ENCODE measurements at places on chromosomes 7 and 10.

GRCh38 chr7:72278550-72278949, 133.6 kb downstream of the CALN1 start:
- DNase-seq, result no peak

GRCh38 chr10:62815381-62816075, 638 bp downstream of the EGR2 start:
- DNase-seq, result no peak

- DNase-seq, result no peak
Observed at GRCh38 chr10:27540672-27541071, 36.6 kb downstream of the RAB18 start.

GRCh38 chr10:58210160-58210559, 57.5 kb downstream of the IPMK start:
- no peak for DNase-seq

DNA sequence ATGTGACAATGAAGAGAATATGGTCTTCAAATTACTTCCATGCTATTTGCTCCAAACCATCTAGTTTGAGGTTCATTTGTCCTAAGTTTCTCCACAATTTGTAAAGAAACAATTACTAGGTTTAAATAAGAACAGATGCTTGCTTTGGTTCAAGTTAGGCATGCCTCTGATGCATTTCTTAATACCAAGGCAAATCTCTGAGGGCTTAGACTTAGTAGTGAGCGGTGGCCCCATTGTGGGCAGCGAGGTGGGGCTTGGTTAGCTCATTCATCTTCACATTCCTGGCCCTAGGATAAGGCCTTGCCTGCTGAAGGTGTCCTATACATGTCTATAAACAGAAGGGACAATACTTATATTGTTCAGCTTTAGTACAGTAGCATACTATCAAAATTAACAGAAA, 52.4 kb upstream of the RHEB start:
- DNase-seq, result no peak

GRCh38 chr10:86692023-86692514, 23.8 kb downstream of the LDB3 start:
- no peak for DNase-seq

GRCh38 chr10:112634096-112634830, 187.2 kb downstream of the VTI1A start:
- no peak for DNase-seq

DNA sequence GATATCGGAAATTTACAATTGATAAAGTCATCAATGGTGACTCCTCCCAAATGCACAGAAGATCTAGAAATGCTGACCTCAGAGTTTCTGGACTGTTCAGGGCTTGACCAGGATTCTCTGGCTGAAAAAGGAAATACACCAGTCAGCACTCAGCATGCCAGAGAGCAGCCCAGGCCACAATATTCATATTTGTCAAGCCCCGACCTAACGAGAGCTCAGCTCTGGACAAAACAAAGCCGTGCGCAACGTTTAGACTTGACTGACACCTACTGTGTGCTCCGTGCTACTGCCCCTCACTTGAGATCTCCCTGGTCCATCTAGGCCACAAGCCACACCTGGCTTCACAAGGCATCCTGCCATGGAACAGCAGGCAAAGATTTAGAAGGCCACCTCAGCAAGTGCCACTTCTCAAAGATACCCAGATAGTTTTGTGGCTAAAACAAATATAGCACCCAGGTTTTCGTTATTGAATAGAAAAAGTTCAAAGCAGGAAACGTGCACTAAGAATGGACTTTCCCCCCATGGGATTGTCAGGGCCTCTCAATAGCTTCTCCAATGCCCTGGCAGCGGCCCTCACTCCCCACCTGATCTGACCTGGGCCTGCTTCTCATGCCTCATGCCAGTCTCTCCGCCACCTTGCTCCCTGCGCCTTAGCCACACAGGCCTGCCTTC, 218.3 kb downstream of the FAM107B start:
- DNase-seq, result no peak

DNA sequence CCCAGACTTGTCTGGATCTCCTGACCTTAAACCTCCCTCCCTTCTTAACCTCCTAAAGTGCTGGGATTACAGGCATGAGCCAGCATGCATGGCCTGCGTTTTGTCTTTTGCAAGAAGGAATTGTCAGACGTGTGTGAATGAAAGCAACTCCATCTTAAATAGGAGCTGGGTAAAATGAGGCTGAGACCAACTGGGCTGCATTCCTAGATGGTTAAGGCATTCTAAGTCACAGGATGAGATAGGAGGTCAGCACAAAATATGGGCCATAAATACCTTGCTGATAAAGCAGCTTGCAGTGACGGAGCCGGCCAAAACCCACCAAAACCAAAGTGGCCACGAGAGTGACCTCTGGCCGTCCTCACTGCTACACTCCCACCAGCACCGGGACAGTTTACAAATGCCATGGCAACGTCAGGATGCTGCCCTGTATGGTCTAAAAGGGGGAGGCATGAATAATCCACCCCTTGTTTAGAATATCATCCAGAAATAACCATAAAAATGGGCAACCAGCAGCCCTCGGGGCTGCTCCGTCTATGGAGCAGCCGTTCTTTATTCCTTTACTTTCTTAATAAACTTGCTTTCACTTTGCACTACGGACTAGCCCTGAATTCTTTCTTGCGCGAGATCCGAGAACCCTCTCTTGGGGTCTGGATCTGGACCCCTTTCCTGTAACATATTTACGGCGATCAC, 41.2 kb upstream of the SDK1 start:
- no peak for DNase-seq

- no peak for DNase-seq
Observed at GRCh38 chr7:55244006-55244745, 121.0 kb upstream of the LANCL2 start.

- no peak for DNase-seq
Observed at GRCh38 chr10:77041636-77042258, 595.9 kb downstream of the KCNMA1 start.

DNA sequence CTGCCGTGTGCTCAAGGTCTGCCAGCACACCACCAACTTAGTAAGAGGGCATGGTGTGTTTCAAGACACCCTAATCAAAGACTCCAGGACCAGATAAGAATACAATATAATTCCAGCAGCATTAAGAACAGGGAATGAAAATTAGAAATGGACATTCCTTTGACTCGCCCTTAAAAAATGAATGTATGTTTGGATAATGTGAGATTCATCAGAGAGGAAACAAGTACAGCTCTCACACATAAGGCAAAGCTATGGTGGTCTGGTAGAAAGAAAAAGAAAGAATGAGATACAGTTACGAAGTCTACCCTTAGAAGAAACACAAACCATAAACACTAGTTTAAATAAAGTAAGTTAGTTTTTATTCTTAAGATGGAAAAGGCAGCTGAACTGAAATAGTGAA, 174.8 kb upstream of the ANK3 start:
- DNase-seq, result no peak

DNA sequence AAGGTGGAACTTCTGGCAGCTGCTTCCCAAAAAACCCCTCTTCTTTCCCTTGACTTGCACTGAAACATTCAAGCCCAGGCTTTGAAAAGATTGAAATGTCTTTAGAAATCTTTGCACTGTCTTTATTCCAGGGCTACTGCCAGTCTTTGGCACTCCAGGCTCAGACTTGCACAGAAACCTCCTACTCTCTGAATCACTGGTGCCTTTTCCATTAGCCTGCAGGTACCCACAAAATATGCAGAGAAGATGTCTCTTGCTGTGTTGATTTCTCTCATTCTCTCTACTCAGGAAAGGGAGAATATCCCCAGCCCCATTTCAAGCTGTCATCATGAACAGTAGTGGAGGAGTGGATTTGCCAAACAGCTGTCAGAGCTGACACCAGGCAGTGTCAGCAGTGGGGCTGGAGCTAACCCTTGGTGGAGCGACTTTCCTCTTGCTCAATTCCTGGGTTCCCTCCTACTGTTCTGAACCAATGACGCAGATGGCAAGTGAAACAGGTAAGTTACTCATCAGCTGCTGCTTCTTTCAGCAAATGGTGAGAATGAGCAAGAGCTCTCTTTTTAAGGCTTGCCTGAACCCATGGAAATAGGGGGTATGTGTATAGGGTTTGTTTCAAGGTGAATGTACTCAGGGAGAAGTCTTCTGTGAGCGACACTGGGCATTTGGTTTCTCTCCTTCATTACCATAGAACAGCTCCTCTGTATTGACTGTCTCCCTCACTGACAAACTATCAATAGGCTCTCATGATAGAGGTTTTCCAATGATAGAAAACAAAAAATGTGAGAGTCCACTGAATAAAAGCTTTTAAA, 362.4 kb downstream of the ADRA2A start:
- no peak for DNase-seq

DNA sequence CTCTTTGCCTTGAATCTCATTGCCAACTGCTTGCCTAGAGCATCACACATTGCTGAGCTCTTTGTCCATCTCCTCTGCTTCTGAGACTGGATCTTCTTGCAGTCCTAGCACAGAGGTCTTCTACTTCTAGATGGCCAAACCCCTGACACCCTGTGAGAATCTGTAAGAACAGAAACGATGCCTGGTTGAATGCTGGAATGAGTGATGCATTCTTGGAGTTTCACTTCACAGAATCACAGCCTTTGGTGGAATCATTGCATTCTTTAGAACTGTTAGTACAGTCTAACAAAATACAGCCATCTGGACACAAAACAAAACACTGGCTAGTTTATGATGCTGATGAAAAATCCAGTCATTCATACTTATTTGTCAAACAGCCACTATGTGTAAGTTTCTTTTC, 141.7 kb upstream of the ITGB1 start:
- no peak for DNase-seq

DNA sequence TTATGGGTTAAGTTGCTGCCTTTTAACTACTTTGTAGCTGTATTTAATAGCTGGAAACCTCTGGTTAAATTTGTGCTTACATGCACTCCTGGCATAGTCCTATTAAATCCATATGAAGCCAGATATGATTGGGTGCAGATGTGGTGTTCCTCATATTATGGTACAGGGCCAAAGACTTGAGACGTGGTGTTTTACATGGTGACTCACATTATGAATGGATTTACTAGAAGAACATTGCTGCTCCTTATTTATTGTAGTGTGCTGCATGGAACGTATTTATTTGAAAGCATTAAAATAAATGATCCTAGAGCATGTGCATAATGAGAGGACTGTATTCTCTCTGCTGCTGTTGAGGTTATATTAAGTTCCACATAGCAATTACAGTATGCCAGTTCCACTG, 224.1 kb downstream of the SLC25A13 start:
- DNase-seq, result no peak

GRCh38 chr7:153628825-153629224, 423.4 kb upstream of the DPP6 start:
- no peak for DNase-seq

DNA sequence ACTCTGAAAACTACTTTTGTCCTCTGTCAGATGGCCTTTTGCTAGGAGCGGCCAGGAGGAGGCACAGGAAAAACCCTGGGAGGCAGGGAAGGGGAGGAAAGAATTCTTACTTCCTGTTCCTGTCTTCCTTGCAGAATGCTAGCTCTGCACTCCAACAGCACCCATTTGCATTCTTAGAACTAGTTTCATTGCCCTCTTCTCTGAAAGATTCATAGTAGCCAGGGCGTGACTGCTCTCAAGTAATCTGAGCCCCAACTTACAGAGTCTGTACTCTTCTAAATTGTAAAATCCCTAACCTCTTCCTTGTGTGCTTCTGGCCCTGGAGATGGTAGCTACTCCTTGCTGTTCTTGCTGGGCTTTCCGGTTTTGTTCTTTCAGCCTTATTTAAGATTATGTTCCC, 75.3 kb upstream of the STEAP1 start:
- DNase-seq, result no peak

GRCh38 chr7:74441801-74442200, 11.9 kb upstream of the GTF2IRD1 start:
- no peak for DNase-seq

DNA sequence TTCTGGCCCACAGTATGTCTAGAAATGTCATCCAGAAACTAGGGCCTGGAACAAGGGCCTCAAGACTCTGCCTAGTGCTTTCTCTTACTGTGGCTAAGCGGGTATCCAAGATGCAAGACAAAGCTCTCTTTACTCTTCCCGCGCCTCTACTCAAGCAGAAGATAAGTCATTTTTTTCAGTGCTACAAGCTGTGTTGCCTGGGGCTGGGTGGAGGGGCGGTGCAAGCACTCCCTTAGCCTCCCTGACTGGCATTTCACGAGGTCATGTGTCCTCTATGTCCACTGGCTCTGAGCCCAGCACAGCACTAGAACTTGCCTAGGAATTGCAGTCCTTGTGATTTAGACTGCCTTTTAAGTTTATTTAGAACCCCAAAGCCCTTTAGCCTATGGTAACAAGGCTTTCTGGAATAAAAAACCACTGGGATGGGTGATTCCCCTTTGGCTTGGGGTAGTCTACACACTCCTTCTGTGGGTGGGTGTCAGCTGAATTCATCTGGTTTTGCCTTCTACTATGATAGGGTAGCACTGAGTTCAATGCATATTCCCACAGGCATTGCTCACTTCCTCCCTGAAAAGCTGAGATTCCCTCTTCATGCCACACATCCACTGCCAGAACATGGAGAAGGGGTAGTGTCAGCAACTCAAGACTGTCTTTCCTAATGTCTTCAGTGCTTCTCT, 371.8 kb upstream of the KCND2 start:
- DNase-seq, result no peak

GRCh38 chr7:158216198-158216597, 371.4 kb downstream of the PTPRN2 start:
- no peak for DNase-seq

DNA sequence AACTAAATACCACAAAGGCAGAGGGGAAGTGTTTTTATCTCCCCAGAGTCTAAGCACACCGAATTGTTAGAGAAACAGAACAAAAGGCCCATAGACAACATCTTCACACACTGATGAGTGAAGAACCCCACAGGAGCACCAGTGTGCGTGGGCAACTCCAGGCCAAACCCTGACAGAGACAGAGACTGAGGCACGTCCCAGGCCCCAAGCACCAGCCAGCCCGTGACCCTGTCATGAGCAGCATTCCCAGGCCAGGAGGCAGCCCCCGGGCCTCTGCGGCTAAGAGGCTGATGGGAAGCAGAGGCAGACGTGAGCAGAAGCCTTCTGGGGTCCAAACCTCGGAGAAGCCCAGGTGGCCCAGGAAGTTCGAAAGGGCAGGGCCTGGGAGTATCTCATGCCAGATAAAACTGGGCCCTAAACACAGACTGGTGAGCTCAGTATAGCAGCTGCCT, 184.4 kb downstream of the TCERG1L start:
- DNase-seq, result no peak

- no peak for DNase-seq
Observed at GRCh38 chr10:104330168-104331110, 7.8 kb downstream of the ITPRIP start.

DNA sequence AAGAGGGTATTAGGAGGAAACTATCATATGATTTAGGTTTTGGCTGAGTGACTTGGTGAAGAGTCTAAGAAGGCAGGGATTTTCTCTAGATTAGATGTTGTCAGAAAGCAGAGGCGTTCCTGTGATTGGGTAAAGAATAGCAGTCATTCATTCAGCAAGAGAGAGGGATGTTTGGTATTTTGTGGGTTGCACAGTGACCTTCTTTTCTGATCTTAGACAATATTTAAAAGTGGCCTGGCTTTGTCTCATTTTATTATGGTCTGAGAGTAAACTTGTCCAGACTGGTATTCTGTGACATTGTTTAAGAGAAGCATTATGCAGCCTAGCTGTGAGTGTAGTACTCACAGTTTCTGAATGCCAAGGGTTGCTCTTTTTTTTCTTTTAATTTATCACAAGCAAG, 18.5 kb downstream of the HYAL4 start:
- no peak for DNase-seq

- DNase-seq, result no peak
Observed at GRCh38 chr10:117511601-117512390, 30.8 kb upstream of the EMX2 start.

Measured in NCI-H2171 (cell line).